ENCODE measurements at places on chromosomes 12 and 14.

DNA sequence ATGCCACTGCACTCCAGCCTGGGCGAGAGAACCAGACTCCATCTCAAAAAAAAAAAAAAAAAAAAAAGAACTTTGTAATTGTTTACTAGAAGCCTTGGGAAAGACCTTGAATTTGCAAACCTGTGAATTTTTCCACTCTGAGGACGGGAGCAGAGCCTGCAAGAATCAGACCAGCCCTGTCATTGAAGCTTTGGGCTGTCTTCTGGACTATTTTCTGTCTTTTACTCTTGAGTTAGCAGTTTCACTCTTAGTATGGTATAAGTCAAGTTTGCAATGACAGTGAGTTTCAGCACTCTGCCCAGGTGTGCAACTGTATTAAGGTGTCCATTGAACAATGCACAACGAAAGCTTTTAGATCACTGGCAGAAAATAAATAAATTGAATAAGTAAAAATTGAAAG, 81.4 kb upstream of the KRAS start:
- no peak for DNase-seq

DNA sequence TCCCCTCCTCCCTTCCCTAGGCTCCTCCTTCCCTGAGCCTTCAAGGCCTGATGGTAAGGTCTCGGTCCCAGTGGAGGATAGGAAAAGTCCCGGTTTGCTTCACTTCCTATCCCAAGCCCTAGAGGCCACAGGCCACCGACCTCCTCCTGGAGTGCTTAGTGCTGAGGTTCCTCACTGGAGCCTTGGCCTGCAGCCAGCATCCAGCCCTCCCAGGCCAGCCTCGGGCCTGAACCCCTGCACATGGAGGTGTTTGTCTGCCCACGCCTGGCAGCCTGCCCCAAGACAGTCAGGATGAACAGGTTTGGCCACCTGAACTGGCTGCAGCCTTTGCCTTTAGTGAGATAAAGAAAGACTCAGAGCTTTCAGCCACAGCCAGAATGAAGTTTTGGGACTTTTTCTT, 15.8 kb upstream of the KRT7 start:
- no peak for DNase-seq

GRCh38 chr12:116515684-116516083, 43.5 kb upstream of the MAP1LC3B2 start:
- DNase-seq: no peak

GRCh38 chr12:91854725-91855124, 290.9 kb downstream of the BTG1 start:
- no peak for DNase-seq

DNA sequence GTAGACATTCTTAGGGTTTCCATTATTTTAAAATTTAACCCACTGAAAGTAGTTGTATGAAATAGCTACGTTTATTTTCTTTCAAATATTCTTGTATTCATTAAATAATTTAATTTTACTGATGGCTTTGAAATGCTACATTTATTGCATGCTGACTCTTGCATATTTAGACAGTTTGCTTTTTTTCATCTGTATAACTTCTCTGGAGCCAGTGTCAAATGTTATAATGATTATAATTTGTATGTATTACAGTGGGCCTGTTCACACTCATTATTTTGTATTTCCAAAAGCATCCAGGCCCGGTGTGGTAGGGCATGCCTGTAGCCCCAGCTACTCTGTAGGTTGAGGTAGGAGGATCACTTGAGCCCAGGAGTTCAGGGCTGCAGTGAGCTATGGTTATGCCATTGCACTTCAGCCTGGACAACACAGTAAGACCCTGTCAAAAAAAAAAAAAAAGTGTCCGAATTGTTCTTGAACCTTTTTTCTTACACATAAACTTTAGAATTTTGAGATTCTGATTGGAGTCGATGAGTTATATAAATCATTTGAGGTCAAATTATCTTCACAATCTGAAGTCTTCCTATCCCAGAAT, 905 bp downstream of the ZNF84 start:
- DNase-seq: no peak

- no peak for DNase-seq
Observed at GRCh38 chr12:15527201-15528080, 205.1 kb downstream of the PTPRO start.

DNA sequence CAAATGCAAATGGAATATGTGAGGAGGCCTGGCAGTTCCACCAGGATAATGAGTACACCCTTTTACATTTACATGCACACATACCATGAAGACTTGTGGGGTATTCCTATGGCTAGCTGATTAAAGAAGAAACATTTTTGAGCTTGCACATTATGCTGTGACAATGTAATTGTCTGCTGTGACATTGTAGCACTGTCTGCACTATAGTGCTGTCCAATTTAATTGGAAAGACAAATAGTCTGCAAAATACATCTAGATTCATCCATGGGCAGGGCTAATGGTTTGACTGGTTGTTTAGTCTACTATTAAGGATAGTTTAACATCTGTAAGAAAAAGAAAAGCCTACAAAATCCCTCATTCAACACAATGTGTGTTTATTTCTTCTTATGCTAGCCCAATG, 1005.6 kb upstream of the LRFN5 start:
- no peak for DNase-seq

DNA sequence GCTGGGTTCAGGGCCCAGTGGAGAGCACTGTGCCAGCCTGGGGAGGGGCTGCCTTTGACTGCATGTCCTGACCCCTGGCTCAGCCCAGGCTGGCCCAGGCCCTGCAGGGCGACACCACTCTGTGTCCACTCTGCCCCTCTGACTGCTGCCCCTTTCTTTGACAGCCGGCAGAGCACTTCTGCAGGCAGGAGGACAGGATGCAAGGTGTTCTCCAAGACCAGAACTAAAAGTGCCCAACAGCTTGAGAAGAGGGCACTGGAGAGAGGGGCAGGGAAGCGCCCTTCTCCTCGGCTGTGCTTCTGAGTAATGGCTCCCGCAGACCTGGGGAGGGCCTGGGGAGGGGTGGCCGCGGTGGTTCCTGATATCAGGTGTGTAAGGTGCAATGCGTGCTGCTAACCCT, 72.7 kb downstream of the WDR20 start:
- no peak for DNase-seq

DNA sequence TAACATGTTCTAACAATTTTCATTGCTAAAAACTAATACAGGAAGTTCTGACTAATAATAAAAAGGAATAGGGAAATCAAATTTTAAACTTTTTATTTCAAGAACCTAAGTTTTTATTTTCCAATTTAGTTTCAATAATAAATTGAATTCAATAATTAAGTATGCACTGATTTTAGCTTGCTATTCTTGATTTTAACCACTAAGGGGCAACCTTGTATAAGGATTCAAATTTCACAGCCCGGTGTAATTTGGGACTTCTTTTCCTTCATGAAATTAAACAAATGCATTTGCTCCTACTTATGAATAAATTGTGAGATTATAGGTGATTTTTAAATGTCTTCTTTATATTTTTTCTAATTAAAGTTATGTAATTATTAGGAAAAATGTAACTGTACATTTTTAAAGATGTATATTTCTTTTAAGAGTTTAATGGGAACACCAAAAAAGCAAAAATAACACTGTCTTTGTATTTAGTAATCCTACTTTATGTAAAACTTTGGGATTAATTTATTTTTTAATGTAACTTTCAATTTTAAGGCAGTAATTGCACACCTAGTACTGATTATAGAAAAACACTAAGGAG, 241.4 kb upstream of the PDZRN4 start:
- no peak for DNase-seq

Measured in Panc1 (cell line).